Umbilical cord (tissue), 2 donors: ENCODE measurements at places on chromosomes 11 and 22. TPM values are rescaled to one million over a fixed set of nuclear protein-coding genes. Genes with fewer than 3 reads are reported as not detected.

Gene CRYBB3
- total RNA-seq = not detected

Gene SELENOM
- total RNA-seq = 313 TPM

Gene INS
- total RNA-seq = not detected

Gene TMEM191C
- 8.9 TPM for total RNA-seq

Gene MS4A7
- 14.9 TPM for total RNA-seq

Gene SLC25A18
- total RNA-seq = 6.0 TPM
